ENCODE measurements at places on chromosomes 6 and 20. TPM values are rescaled to one million over a fixed set of nuclear protein-coding genes. Genes with fewer than 3 reads are reported as not detected.

DNA sequence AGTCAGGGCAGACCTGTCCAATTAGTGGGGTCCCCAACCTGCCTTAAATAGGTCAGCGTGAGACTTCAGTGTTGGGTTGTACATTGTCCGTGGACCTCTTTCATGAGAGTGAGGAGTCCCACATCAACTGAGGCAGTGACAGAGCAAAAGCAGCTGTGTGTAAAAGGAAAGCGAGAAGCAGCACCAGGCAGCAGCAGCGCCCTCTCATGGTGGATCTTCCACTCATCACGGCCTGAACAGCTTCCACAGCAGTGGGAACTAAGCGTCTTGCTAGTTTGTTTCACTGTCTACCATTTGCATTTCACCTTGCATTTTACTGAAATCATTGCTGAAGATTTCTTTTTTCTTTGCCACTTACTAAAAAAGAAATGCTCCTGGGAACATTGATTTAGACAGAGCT is 333.8 kb downstream of the PKHD1 start:
- peak; percentile 61 for DNase-seq

Gene DOK5
- 2.8 TPM for total RNA-seq

- no peak for DNase-seq
Observed at GRCh38 chr6:14218519-14218800, 100.9 kb downstream of the CD83 start.

GRCh38 chr6:34485321-34486060 is 19.6 kb downstream of the PACSIN1 start:
- no peak for DNase-seq

DNA sequence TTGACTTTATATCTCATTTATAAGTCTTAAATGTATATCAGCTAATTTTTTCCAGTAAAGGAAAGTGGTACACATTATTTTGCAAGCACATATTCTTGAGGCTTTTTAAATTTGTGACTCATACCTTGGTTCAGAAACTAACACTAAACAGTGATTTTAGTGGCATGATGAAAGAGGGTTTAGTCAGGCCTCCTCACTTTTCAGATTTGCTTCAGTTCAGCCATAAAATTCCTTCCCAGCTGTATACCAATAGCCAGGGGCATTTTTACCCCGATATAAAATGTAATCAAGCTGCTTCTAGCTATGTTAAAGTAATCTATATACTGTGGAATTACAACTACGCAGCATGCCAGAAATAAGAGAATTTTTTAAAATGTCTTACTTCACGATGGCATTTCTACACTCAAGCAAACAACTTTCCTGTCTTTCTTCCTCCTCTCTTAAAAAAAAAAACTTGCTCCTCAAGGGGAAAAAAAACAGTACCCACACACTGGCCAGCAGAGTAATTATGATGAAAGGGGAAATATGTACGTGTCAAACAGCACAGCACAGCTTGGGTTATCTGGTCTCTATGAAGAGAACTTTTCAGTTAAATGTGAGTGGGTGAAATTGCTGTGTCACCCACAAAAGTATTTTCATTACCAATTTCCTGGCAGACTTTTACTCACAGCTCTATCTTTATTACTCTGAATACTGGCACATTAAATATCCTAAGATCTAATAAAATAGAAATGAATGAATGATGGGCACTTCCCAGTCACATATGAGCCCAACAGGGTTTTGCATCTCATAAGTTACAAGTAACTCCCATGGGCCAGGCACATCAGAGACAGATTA is 244.8 kb upstream of the TENT5A start:
- no peak for DNase-seq
